GM12892 (cell line): ENCODE measurements at places on chromosomes 13 and 19.

- DNase-seq: no peak
Measured at GRCh38 chr13:64505336-64505910, 2724.7 kb downstream of the PCDH9 start.

DNA sequence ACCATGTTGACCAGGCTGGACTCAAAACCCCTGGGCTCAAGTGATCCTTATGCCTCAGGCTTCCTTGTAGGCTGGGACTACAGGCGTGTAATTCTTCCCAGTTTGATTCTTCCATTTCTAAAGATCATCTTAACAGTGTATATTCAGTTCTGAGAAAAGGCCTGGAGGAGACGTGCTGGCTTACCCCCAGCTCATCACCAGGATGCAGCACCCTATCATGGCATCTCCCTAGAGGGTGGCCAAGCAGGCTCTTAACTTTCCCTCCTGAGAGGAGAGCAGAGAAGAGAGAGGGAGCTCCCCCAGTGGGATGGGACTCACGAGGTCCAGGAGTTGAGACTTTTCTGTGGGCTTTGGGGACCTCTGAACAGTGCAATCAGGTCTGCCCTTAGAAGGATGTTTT is 2.1 kb upstream of the TUBA3C start:
- DNase-seq: no peak

- DNase-seq: no peak
Measured at GRCh38 chr19:49823472-49823871, 5.4 kb downstream of the MED25 start.

GRCh38 chr19:9052894-9053293 is 34.0 kb upstream of the OR1M1 start:
- no peak for DNase-seq

DNA sequence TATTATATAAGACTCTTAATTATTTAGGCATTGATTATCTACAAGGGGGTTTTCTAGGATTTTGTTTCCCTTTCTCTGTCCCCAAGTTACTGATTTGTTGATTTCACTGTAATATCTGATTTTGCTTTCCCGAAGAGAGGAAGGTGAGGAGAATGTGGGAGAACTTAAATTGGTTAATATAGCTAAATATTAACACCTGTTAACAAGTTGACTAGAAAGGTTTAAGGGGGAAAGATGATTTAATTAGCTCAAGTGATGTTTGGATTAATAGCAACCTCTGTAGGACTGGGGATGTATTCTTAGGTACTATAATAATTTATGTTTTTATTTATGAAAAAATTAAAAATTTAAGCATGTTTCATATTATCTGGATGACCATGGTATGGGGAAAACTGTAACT is 35.1 kb downstream of the SPATA13 start:
- no peak for DNase-seq

DNA sequence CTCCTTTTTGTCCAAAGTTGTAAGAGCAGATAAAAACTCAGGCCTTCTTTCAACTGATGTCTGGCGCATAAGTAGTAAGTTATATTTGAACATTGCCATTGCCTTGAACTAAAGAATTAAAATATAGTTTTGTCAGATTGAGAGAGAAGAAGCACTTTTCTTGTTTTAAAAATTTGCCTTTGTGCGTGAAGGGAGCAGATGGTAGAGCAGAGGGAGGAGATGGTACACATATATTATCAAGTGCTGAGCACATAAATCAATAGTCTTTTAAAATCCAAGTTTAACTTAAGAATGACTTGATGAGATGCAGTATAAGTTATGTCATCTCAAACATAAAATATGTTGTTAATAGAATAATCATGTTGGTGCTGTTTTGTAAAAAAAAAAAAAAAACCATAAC is 504.6 kb upstream of the KLHL1 start:
- DNase-seq: no peak

GRCh38 chr19:10474962-10475451 is 28.1 kb downstream of the KEAP1 start:
- DNase-seq: no peak

- no peak for DNase-seq
Measured at GRCh38 chr13:44198826-44199225, 174.8 kb upstream of the SERP2 start.

DNA sequence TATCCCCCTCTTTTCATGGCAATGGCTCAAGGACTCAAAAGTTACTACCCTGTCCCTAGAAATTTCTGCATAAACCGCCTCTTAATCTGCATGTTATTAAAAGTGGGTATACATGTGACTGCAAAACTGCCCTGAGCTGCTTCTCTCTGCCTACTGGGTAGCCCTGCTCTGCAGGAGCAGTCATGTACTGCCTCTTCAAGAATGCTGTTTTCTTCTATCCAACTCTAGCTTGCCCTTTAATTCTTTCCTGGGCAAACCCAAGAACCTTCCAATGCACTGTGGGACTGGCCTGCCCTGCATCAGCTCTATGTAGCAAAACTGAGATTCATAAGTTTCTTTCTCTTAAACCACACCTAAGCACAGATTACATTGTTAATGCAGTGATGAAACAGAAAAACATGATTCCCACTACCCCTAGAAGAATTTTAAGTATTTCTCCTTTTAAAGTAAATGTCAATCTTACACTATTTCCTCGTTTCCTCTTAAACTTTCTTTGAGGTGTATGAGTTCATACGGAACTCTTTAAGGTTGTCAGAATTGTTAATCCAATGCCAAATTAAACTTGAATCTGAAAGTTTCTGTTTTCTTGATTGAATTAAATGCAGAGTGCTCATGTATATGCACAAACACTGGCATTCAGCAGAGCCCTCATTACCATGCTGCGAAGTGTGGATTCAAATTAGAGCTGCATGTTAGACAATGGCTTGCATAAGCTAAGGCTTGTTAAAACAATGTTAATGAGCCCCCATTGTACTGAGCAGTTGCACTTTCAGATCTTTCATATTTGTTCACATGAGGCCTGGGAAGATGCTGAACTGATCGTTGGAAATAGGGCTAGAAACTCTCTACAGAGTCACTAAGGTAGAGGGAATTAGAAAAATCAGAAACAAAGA is 669.9 kb upstream of the PCDH20 start:
- no peak for DNase-seq

- no peak for DNase-seq
Measured at GRCh38 chr19:30254158-30254557, 118.0 kb upstream of the ZNF536 start.

DNA sequence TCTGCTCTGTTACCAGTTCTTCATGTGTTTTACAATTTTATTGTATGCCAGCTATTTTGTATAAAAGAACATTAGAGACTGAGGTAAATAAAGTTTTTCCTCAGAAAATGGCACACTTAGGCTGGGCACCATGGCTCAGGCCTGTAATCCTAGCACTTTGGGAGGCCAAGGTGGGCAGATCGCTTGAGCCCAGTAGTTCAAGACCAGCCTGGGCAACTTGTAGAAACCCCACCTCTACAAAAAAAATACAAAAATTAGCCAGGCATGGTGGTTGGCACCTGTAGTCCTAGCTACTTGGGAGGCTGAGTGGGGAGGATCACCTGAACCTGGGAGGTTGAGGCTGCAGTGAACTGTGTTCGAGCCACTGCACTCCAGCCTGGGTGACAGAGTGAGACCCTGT is 32.0 kb downstream of the CCDC8 start:
- DNase-seq: no peak
